HT-29 (cell line): ENCODE measurements at places on chromosomes 1 and 21. TPM values are rescaled to one million over a fixed set of nuclear protein-coding genes. Genes with fewer than 3 reads are reported as not detected.

LRRC53 gene
- 0.05 TPM in 1 of 2 replicates, not detected in the other for total RNA-seq

SPRR3 gene
- 0.10 and 0.20 TPM in 2 replicates for total RNA-seq

DNA sequence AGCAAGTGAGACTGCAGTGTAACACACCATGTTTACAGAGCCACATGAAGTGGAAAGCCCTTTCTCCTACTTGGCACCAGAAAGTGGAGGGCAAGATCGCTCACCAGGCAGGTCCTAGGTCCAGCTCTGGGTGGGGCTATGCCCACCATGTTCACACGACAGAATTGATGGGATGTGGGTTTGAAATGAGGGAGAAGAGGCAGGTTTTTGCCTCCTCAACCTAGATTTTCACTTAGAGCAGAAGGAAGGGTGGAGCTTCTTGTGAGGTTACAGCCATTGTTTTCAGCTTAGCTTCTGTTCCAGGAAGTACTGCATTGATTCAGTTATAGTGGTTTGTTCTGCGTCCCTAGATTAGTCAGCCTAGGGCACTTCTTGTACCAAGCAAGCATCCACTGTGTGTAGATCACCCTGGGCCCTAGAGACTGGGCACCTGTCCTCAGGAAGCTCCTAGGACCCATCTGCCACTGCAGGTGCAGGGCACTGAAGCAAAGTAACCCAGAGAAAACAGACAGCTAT, 2.3 kb downstream of the CD53 start:
- peak; percentile 7 for DNase-seq

DNA sequence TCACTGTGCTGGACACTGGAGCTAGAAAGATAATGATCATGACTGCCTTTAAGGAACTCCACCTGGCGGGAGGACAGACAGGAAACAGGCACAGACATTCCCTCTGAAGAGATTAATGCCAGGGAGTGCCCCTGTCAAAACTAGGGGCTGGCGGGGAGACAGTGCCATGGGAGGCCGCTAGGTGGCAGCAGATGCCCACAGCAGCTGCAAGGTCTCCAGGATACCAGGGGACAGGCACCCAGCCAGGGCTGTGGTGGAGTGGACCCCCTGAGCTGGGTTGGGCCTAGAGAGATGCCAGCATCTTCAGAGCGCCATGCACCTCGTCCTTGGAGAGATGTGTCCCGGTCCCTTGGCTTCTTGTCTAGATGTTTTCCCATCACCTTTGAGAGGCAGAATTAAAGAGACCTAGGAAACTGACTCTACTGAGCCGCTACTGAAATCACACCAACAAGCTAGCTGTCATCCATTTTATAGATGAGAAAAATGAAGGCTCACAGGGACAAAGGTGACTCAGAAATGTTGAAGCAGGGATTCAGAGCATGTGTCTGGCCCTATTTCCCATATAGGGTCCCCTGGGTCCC, 3.6 kb downstream of the REN start:
- DNase-seq, result peak; percentile 95

DNA sequence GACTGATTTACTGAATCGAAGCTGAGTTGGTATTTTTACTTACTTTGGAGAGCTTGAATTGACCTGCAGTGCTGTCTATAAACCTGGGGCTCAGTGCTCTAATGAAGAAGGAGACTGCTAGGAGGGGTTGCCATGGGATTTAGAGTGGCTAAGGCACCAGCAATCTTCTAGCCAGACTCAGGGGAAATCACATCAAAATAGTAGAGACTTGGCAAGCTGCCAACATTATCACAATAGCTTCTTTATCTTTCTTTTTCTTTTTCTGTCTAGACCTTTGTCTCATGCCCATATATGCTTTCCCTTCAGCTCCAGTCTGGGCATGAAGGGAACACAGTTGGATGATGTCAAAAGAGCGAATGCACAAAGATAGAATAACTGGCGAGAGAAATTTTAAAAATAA, 301.1 kb upstream of the DPYD start:
- no peak for DNase-seq

DNA sequence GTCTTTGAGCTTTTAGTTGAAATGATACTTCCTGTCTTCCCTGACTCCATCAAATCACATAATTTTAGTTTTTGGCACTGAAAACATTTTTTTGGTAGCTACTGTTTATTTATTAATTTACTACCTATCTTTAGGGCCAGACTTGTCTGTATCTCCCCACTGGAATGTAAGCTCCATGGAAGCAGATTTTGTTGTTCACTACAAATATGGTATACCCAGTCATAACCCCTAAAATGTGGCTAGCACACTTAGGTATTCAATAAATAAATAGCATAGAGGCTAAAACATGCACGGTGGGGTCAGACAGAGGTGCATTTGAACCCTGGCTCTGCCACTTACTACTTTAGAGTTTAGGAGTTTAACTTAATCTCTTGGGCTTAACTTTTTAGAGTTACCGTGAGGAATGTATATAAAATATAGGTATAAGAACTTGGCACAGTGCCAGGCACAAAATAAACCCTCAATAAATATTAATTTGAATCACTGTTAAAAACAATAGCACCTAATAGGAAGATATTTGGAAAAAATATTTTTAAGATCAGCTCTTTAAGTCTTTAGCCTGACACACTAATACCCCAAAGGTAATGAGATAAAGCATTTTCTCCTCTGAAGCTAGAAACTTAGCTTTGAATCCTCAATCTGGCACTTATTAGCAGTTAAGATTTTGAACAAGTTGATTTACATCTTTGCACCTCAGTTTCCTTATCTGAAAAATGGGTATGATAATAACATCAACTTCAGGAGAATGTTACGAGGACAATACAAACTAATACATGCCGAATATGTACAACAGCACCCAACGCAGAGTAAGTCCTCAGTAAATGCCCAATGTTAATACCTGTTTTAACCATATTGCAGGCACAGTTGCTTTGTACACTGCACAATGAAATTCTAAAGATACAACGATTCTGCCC, 59.6 kb upstream of the HP1BP3 start:
- no peak for DNase-seq

- no peak for DNase-seq
These were observed 6.1 kb downstream of the SORT1 start for GRCh38 chr1:109391626-109392025.

DNA sequence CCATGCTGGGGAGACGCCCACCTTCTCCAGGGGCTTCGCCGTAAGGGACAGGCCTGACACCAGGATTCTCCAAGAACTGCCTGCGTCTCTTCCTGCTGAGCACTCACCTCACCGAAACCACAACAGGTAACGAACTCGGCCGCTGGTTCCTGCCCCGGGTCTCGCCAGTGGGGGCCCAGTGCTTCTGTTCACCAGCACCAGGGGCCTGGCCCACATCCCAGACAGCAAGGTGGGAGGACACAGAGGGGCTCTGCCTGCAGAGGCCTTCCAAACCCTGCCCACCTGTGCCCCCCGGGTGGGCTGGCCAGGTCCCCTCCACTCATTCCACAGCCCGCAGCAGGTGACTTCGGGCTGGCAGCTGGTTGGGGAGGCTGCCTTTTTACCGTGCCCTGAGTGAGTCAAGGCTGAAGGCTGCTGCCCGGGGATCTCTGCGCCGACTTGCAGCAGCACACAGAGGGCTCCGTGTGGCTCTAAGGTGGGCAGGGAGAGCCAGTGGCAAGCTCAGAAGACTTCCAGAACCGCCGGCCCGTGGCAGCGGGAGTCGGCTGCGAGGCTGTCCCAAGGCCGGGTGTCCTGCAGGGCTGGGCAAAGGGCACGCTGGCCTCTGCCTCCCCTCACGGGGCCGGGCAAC, 14.7 kb upstream of the COL18A1 start:
- no peak for DNase-seq

- DNase-seq, result no peak
These were observed 1000.6 kb upstream of the PRMT6 start for GRCh38 chr1:106055855-106056254.

GRCh38 chr1:99269321-99269720, 5.0 kb downstream of the PLPPR4 start:
- DNase-seq, result no peak

GRCh38 chr1:58287894-58288623, 258.5 kb downstream of the OMA1 start:
- DNase-seq, result no peak
